Aorta (tissue), 5 donors: ENCODE measurements at places on chromosomes 4 and X. TPM values are rescaled to one million over a fixed set of nuclear protein-coding genes. Genes with fewer than 3 reads are reported as not detected.

The RAI2 gene
- total RNA-seq, result 24.9 TPM

The GLRB gene
- total RNA-seq, result 6.3 TPM

The CLTRN gene
- not detected for total RNA-seq

The FAM114A1 gene
- 123 TPM for total RNA-seq

The ETDB gene
- not detected for total RNA-seq

The TCEAL7 gene
- total RNA-seq, result 8.4 TPM
